Vagina (tissue), 2 donors: ENCODE measurements at places on chromosomes 16 and 17.
A peak's percentile ranks its signal among the peaks of the same experiment; 100 is the strongest.

DNA sequence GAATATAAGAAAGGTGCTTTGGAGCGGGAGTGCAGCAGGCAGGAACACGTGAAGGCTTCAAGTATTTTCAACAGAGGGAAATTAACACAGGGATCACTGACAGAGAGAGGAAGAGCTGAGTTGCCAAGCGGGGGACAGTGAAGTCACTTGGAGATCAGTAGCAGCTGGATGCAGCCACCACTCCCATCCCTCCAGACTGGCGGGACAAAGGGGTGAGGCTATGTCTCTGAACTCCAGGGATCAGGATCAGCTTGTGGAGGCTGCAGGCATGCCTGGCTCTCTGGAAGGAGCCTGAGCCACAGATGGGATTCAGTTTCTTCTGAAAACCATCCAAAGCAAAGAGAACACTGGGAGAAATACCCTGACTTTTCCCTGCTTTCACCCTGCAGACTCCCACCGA lies 113.7 kb upstream of the IRX3 start:
- no peaks in the 10 kb centered on the region for H3K36me3 ChIP-seq
- no peak overlapping the region for H3K27ac ChIP-seq
- no peaks in the 10 kb centered on the region for H3K27me3 ChIP-seq
- no peaks in the 10 kb centered on the region for H3K4me1 ChIP-seq
- no peak for DNase-seq
- H3K4me3 ChIP-seq, result no peak overlapping the region

DNA sequence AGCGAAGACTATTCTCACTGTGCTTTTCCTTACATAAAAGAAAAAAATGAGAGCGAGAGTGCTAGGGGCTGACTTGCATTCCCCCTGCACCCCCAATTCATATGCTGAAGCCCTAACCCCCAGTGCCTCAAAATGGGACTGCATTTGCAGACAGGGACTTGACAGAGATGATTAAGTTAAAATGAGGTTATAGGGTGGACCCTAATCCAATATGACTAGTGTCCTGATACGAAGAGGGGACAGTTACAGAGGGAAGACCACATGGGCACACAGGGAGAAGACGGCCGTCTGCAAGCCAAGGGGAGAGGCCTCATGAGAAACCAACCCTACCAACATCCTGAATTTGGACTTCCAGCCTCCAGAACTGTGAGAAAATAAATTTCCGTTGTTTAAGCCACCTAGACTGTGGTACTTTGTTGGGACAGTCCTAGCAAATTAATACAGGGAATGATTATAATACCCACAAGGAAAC lies 1.6 kb upstream of the TMEM220 start:
- no peaks in the 10 kb centered on the region for H3K27me3 ChIP-seq
- H3K36me3 ChIP-seq, result no peaks in the 10 kb centered on the region
- no peak overlapping the region for H3K4me3 ChIP-seq
- no peak for DNase-seq
- H3K27ac ChIP-seq, result peak overlapping the region; percentile 95
- H3K4me1 ChIP-seq, result peaks cover 11% of the 10 kb centered on the region

DNA sequence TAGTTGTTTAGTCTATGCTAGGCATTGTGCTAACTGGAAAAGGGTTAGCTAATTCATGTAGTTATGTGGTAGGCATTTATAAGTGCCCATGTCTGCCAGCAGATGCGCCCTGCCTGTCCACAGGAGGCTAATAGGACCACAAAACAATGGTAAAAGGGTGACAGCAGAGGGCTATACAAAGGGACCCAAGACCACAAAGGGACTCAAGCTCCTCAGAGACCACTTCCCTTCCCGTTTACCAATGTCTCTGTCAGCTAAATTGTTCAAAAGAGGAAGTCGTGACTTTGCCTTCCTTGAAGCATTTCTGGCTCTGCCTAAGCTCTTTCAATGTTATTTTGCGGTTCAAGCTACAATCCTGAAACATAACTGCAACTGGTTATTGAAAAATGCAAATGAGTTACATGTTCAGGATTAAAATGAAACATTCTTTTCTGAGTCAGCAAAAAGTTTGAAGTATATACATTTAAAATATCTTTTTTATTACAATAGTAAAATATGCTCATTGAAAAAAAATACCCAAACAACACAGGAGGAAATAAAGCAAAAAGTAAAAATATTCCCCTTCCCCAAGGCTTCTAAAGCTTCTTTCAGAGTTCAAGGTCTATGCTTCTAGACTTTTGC lies 149.2 kb downstream of the MAF start:
- H3K4me3 ChIP-seq, result no peak overlapping the region
- no peaks in the 10 kb centered on the region for H3K27me3 ChIP-seq
- no peak overlapping the region for H3K27ac ChIP-seq

- H3K36me3 ChIP-seq, result peaks cover 12% of the 10 kb centered on the region
- H3K4me3 ChIP-seq, result no peak overlapping the region
Measured at GRCh38 chr16:69796285-69797118, 34.4 kb downstream of the WWP2 start.

DNA sequence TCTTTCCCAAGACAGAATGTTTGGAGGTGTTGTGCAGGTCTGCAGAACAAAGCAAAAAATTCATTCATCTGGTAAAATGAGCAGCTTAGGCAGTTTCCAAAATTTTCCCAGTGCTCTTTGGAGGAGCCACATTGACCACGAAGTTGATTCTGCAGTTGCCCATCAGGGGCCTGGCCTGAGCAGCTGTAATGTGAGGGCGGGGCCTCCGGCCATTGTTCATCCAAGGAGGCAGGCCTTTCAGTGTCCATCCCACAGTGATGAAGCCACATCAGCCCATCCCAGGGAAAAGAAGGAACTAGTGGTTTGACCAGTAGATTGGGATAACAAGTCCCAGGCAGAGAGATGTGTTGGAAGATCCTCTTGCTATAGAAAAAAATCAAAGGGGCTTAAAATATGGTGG lies 10.1 kb downstream of the UBFD1 start:
- H3K4me1 ChIP-seq, result no peaks in the 10 kb centered on the region
- DNase-seq, result no peak
- H3K27ac ChIP-seq, result no peak overlapping the region
- no peaks in the 10 kb centered on the region for H3K27me3 ChIP-seq
- H3K4me3 ChIP-seq, result no peak overlapping the region
